ENCODE measurements at places on chromosomes 2 and 18.
A peak's percentile ranks its signal among the peaks of the same experiment; 100 is the strongest.

- DNase-seq = no peak
Measured at GRCh38 chr2:101733257-101733993, 35.9 kb downstream of the MAP4K4 start.

DNA sequence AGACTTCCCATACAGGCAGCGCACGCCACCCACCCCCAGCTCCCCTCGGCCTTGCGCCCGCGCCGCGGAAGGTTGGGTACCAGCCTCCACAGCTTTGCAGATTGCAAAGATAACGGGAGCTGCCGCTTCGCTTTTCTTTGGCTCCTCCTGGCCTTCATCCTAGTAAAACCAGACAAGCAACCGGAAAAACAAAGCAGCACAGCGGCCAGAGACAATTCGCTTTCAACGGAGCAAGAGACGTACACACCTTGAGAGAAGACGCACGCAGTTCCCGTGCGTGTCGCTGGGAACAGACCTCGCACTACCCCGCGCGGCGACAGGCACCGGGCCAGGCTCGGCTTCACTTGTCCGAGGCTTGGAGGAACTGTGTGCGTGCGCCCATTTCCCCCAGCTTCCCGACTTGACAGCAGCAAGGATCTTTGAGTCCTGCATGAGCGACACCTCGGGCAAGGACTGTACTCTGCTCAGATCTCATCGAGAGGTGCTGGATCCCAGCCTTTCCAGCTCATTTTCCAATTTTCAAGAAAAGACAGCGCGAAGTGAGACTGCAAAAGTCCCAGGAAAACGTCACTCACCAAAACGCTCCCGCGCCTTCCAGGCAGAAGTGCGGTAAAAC is 964 bp downstream of the ZBTB7C start:
- DNase-seq = no peak

- DNase-seq = no peak
Measured at GRCh38 chr18:21192308-21192624, 49.8 kb upstream of the GREB1L start.

- DNase-seq = no peak
Measured at GRCh38 chr2:61750624-61751023, 103.2 kb downstream of the FAM161A start.

DNA sequence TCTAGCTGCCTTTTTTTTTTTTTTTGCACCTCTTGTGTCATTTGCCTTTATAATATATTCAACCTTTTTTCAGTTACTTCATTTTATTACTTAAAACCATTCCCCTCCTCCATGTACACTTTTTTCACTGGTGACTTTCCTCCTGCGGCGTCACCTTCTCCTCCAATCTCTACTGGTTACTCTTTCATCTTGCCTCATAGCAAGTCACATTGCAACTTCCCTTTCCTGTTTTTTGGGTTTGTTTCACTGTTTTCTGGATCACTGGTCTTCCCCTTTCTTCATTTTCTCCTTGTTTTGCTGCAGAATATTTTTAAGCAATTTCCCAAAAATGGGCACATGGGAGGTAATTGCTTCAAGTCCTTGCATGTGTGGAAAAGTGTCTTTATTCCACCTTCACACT is 37.7 kb upstream of the GPR155 start:
- DNase-seq = no peak

DNA sequence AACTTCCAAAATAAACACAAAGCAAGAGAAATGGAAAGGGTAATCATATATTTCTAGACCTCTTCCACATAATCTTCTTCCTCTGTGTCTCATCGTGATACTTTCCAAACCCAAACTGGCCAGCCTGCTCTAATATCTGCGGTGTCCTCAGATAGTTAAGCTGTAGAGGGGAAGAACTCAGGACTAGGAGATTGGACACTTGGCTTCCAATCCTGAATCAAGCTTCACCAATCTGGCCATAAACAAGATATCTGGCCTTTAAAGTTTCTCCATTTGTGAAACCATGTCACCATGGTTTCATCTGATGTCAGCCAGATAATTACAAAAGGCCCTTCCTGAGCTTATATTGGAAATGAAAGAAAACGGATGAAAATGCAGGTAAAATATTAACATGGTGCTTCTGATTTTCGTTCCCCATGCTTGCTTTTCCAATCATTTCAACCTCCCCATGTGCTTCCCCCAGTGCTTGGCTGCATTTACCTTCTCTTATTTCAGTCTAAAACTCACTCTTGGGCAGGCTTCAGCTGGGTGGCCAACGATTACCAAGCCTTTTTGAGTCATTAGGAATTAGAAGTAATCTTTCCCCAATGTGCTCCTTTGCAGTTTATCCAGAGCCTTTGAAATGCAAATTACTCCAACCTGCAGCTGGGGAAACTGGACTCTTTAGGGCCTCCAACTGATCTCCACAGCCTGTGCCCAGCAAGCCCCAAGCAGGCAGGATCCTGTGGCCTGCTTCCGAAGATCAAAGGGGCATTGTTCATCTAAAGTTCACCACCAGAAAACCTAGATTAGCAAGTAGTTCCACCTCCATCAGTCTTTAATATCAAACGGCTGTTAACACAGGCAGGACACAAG is 44.5 kb upstream of the MYCN start:
- no peak for DNase-seq

DNA sequence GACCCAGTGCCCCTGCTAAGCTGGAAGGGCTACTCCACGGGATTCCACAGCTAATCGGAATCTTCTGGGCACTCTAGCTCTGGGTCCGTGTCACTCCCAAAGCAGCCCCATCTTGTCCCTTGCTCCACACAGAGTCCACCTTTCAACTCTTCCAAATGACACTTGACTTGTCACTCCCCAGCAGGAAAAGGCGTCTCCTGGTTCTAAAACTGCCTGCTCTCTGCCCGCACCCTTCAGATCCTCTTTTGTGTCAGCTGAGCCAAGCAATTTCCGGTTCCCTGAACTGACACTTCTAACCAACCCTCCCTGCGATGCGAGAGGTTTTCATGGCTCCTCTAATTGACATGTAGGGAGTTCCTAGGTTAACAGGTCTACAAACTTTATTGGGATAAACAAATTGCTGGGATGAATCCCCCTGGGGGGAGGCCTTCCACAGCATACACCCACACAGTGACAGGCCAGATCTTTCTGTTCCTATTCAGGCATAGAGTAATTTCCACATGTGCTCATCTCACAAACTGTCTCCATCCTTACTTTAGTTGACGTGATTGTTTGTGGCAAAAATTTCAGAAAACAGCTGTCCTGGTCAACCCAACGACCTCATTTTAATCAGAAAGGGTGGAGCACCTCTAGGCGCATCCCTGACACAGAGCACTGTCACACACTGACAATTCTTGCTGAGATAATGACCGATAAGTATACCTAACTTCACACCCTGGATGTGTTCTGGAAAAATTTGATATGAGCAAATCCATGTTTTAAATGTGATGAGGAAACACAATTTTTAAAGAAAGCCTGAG is 104.9 kb downstream of the RBMS1 start:
- no peak for DNase-seq

GRCh38 chr2:53129851-53130250 is 637.8 kb upstream of the CHAC2 start:
- peak; percentile 48 for DNase-seq

Measured in OCI-M1 (cell line).